Kidney capillary endothelial cell (primary cell): ENCODE measurements at places on chromosomes 1 and 21.

DNA sequence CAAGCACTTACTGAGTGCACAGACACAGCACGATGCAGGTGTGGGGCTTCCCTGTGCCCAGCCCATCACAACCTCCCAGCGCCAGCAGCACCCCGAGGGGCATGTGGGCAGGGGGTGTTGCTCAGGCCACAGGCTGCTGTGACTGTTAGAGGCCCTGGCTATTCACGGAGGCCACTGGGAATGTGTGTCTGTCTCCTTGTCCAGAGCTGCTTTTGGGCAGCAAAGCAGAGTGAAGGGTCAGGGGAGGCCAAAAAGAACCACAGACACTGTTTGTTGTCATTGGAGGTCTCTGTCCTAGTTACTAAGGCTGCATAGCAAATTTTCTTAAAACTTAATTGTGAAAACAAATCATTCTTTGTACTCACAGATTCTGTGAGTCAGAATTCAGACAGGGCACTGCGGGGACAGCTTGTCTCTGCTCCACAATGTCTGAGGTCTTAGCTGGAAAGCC is 49.6 kb downstream of the TNFRSF8 start:
- no peak for DNase-seq

DNA sequence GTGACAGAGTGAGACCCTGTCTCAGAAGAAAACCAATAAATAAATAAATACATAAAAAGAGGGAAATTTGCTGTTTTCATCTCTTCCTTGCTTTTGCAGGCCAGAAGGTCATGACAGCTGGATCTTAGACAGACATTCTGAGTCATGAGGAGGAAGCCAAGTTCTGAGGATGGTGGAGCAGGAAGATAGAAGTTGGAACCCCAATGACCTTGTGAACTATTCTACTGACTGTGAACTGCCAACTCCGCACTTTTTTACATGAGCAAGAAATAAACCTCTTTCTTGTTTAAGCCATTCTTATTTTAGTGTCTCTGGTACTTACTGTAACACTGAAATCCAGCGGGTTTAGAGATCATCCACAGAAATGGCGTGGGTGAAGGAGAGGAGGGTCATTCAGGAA is 8.5 kb downstream of the CD84 start:
- no peak for DNase-seq

DNA sequence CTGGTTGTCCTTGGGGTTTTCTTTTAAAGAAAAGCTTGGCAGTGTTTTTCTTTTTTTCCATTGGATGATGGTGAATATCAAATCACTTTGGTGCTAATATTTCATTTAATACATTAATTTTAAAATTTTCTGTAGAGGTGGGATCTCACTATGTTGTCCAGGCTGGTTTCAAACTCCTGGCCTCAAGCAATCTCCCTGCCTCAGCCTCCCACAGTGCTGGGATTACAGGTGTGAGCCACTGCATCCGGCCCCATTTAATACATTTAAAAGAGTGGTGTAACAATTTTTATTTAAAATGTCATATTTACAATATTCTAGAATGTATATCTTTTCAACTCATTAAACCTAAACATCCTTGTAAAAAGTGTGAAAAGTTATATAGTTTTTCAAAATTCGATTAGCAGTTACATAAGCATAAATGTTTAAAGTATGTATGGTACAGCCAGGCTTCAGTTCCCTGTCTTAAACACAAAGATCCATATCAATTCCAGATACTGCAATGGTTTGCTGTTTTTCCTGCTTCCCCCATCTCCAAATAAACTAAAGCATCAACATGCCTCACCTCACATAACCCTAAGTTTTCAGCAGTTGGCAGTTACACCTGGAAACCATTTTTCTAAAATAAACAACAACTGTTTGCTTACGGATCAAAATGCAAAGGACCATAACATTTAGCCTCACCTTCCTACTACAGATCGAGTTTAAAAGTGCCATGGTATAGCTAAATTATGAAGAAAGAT is 8.9 kb upstream of the LGALS8 start:
- no peak for DNase-seq

DNA sequence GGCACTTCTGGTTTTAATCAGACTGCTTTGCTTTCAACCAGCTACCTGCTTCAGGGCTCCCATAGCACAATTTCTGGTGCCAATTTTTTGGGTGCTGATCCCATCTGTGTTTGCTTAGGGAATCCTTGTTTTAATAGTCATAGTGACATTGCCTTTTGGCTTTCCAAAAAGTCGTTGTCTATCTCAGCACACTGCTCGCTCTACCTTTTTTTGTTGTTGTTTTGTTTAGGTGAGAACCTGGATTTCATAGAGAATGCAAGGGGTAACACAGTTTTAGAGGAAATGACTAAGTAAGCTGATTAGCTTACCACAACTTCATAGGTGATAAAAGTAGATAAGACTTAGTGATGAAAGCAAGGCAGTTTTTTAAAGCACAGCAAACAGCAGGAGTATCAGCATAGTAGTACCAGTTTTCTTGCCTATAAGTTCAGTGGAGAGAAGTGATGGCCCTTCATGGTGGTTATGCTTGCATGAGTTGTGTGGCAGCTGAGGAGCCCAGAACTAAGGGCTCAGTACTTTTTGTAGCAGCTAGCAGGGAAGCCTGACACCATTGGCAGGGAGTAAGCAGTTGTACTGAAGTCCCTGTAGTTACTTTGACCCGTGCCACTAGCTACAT is 31.3 kb downstream of the NEK7 start:
- no peak for DNase-seq
